ENCODE measurements at places on chromosomes 6 and 20.

DNA sequence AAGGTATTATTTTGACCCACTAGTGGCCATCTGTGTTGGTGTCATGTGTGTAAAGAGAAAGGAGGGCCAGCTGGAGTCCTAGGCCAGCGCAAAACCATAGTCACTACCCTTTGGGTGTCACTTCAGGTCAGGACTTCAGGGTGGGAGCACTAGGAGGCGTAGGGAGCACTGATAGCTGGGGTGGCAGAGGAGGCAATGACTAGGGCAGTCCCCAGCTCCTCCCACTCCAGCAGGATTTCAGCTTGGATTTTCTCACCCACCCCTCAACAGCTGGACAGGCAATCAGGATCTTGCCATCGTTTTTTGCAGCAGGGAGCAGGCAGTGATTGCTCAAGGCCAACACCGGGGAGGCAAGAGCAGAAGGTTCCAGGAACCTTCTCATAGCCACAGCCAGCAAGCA, 4.2 kb upstream of the HLA-DOA start:
- no peak for DNase-seq

DNA sequence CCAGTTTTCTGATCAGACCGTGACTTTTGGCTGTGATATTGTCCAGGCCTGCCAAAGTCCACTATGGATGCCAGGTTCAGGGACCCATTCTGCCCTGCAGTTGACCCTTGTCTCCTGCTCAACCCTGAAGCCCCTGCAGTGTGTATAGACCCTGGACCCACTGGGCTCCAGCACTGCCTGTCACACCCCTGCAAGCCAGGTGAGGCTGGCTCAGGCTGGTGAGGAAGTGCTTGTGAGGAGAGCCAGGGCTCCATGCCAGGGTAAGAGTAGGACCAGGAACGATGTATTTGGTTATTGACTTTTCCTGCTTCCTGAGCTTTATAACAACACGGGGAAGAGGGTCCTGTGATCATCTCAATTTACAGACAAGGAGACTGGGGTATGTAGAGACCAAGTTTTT, 19.1 kb upstream of the CD93 start:
- DNase-seq, result no peak

- no peak for DNase-seq
Measured at GRCh38 chr6:157537556-157537955, 156.6 kb downstream of the ZDHHC14 start.

DNA sequence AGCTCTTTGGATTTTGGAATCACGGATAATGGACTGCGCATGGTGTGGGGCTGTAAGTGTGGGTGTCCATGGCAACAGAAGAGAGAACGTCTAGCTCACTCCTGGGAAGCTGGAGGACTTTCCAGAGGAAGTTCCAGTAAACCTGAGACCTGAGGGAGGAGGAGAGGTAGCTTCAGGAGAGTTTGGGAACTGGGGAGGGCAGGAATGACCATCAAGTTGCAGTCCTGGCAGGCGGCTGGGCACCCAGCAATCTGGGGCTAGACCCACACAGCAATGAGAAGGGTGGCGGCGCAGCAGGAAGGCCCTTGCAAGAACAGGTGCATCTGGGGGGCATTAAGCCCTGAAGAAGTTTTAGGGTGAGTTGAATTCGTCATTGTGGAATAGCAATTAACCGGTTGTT, 95.9 kb downstream of the FOXC1 start:
- no peak for DNase-seq

GRCh38 chr20:34861386-34862084, 11.1 kb downstream of the GGT7 start:
- DNase-seq, result no peak

- DNase-seq, result no peak
Measured at GRCh38 chr6:154558984-154559383, 48.5 kb upstream of the CNKSR3 start.

- DNase-seq, result no peak
Measured at GRCh38 chr6:114762145-114762544, 419.3 kb upstream of the HS3ST5 start.

- DNase-seq, result no peak
Measured at GRCh38 chr6:32857156-32857891, 3.3 kb downstream of the PSMB9 start.

- DNase-seq, result no peak
Measured at GRCh38 chr6:158962371-158962770, 37.6 kb downstream of the RSPH3 start.

DNA sequence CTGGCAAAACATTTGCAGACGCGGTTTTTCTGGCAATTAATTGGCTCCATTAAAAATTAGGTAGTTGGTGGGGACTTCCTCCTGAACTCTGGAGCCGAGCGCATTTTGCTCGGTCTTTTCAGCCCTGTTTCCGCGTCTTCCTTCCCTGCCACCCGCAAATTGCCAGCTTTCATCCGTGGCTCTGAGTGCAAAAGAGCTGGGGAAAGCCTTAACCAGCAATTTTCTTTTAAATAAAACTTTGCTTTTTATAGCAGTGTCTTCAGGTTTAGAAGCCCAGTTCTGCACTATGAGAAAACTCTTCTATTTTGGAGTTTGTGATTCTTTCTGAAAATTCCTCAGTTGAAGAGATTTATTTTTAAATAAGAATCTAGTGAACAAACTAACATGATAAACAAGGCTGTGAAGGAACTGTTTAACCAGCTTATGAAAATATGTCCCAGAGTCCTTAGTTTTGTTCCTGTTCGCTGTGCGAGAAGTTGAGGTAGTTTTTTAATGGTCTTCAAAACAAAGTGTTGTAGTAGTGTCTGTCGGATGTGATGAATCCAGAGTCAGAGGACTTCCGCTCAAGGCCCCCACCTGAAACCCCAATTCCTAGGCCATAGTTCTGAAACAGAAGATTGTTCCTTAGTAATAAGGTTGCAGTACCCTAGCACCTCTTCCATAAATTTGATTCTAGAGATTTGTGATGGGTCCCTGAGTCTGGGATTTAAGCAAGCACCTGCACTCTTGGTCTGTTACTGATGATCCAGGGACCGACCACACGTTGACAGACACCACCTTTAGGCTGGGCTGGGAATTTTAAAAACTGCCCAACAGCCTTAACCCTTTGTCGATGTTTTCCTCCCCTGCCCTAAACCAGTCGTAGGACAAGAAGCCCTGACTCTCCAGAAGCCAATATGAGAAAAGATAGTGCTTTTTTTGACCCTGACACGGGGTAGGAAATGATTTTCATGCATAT, 950 bp downstream of the KCTD20 start:
- DNase-seq, result no peak

- DNase-seq, result no peak
Measured at GRCh38 chr6:146553377-146554135, 9.9 kb downstream of the RAB32 start.

DNA sequence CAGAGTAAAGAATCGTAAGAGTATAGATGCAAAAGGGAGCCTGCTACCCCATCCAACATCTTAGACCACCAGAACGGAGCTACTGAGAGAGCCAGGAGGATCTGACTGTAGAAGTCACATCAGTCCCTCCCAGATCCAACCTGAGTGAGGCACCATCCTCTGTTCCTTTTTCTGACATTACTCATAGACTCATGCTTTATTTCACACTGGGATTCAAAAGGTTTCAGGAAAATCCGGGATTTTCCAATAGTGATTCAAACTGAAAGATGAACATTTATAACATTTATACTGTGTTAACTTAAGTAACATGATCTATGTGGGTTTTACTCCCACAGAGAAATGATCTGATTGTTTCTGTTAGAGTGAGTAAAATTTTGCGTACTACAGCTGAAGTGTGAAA, 868.6 kb upstream of the GJE1 start:
- DNase-seq, result no peak

DNA sequence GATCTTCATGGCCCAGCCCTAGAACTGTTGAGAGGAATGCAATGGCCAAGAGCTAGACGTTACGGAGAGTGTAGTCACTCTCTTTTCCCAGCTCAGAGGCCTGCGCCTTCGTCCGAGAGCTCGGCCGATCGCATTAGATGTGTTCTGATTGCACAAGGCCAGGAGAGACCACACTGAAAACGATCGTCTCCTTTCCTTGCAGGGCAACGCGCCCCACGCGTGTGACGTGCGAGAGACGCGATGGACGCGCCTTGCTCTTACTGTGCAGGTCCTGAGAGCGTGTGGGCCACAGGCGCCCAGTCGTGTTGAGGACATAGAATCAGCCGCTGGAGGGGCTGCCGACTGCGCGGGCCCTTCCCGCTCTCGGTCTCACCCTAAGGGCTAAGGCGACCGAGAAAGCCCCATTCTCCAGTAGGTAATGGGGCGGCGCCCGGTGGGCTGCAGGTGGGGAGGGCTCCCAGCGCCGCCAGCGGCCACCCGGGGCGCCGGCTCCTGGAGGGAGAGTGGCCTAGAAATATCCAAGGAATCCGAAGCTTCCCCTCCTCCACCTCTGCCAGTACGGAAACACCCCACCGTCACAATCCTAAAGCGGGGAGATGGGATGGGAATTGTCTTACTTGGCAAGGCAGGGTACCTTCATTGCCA, 26.9 kb downstream of the TFAP2B start:
- DNase-seq, result no peak

GRCh38 chr6:11414176-11414963, 123.2 kb upstream of the TMEM170B start:
- DNase-seq, result peak; percentile 32

DNA sequence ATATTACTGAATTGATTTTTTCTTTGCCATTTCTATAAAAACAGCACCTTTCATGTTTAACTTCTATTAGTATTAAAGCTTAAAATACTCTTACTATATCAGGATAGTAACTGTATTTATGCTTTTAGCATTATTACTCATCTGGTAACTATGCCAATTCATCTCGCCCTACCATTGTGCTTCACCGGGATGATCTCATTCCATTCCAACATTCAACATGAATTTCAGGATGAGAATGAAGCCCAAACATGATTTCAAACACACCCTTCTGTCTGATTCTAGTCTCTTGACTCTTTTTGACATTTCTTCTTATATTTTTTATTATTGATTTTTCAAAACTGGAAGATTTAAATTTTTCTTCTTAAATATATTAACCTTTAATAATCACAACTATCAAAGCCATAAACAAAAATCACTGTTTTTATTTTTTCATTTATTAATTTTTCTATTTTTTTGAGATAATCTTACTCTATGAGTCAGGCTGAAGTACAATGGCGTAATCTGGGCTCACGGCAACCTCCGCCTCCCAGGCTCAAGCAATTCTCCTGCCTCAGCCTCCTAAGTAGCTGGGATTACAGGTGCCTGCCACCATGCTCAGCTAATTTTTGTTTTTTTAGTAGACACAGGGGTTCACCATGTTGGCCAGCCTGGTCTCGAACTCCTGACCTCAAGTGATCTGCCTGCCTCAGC, 46.7 kb downstream of the GJA1 start:
- no peak for DNase-seq

DNA sequence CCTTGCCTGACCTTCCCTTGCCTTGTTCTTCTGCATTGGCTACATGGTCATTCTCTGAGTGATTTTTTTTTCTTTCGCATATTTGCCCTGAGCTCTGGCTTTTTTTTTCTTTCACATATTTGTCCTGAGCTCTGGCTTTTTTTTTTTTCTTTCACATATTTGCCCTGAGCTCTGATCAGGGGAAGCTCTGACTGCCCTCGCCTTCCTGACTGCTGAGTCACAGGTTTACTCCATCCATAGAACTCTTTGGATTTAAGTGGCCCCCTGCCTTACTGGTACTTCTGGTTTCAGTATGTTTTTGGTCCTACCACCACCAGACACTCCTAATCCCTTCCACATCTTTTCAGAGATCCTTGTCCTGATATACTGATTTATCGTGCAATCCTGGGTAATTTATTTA, 201.1 kb downstream of the OGFRL1 start:
- DNase-seq, result no peak

GRCh38 chr6:26172608-26172968, 85.4 kb downstream of the HFE start:
- no peak for DNase-seq

DNA sequence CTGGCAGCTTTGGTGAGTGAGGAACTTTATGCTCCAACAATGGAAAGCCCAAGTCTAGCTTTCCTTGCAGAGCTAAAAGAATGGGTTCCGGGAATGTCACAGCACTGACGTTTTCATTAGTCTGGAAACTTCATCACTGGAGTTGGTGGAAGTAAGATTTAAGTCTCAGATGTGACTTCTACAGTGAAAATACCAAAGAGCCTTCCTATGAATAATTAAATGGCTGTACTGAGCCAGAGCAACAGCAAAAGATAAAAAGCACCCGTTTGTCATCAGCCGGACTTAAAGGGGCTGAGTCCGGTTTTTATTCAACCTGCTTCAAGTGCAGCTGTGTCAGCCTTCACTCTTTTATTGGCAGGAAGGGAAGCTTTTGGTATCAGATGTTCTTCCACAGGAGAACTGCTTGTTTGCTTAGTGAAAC, 46.5 kb upstream of the SHLD1 start:
- DNase-seq, result no peak

DNA sequence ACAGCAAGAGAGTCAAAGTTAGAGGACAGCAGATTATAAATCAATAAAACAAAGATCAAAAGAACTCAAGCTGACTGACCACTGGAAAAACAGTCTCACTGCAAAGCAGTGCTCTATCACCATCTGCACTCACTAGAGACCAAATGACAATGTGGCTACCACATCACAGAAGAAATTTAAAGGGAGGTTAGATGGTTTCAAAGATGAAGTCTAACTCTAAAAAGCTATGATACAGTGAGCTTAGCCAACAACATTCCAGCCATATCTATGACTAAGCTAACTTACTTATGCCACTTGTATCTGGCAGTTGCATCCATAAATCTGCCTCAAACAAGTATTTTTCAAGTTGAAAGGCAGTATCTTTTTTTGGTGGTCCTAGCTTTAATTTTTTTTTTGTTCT, 68.6 kb downstream of the ARHGAP18 start:
- DNase-seq, result no peak

GRCh38 chr20:63226042-63226943, 9.4 kb upstream of the BIRC7 start:
- DNase-seq, result no peak

DNA sequence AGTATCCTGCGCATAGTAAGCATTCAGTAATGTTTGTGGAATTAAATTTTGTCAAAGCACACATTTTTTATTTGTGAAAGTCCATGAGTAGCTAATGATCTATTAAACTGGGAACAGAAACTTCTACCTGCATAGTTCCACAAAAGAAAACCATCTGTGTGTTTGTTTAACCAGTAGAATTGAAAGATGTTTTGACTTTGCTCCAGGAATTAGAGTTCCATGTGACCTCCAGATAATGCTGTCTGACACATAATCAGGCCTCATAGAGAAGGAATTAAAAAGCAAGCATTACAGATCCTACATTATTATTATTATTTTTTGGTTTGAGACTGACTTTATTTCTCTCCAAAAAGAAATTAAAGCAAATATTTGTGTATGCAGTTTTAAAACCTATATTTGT, 126.5 kb downstream of the PACRG start:
- no peak for DNase-seq

DNA sequence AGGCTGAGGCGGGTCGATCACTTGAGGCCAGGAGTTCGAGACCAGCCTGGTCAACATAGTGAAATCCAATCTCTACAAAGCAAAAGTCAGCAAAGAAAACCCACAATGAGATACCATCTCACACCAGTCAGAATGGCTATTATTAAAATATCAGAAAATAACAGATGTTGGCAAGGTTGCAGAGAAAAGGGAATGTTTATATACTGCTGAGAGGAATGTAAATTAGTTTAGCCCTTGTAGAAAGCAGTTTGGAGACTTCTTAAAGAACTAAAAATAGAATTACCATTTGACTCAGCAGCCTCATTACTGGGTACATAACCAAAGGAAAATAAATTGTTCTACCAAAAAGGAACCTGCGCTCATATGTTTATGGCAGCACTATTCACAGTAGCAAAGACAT, 16.7 kb upstream of the GCM1 start:
- no peak for DNase-seq

- no peak for DNase-seq
Measured at GRCh38 chr20:59295531-59295930, 4.9 kb upstream of the EDN3 start.
